ENCODE measurements at places on chromosomes 16 and 17.

DNA sequence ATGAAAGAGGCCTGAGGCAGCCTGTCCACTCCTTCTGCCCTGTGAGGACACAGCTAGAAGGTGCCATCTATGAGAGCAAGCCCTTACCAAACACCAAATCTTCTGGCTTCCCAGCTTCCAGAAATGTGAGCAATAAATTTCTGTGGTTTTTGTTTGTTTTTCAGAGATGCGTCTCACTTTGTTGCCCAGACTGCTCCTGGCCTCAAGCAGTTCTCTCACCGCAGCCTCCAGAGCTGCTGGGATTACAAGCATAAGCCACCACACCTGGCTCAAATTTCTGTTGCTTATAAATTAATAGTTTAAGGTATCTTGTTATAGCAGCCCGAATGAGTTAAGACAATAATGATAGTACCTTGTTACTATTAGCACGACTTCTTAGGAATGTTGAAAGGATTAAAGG lies 12.5 kb upstream of the SLC16A11 start:
- no peak for ATAC-seq

- ATAC-seq: peak; percentile 73
Measured at GRCh38 chr17:1455291-1455796, 688 bp downstream of the CRK start.

DNA sequence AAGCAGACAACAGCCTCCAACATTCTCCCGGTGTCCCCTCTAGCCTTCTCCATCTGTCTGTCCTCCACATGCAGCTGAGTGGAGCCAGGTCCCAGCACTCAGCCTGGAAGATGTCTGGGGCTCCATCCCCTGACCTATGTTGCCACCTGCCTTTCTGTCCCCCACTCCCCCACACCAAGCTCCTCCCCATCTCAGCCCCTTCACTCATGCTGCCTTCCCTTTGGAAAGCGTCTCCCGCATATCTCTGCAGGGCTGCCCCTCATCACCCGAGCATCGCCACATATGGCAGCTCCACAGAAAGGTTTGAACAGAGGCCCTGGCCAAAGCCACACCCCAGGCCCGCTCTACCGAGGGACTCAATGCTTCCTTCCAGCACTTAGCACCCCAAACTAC lies 24.2 kb downstream of the NSMCE1 start:
- no peak for ATAC-seq

GRCh38 chr16:29662000-29662728 lies 883 bp upstream of the SPN start:
- no peak for ATAC-seq

DNA sequence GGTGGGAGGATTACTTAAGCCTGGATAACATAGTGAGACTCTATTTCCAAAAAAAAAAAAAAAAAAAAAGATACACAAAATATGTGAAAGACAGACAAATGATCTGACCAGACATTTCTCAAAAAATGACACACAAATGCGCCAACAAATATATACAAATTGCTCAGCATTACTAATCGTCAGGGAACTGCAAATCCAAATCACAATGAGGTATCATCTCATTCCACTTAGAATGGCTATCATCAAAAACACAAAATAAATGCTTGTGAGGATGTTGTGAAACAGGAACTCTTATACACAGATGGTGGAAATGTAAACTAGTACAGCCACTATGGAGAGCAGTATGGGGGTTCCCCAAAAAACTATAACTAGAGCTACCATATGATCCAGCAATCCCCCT lies 62.4 kb downstream of the STX8 start:
- ATAC-seq: no peak

DNA sequence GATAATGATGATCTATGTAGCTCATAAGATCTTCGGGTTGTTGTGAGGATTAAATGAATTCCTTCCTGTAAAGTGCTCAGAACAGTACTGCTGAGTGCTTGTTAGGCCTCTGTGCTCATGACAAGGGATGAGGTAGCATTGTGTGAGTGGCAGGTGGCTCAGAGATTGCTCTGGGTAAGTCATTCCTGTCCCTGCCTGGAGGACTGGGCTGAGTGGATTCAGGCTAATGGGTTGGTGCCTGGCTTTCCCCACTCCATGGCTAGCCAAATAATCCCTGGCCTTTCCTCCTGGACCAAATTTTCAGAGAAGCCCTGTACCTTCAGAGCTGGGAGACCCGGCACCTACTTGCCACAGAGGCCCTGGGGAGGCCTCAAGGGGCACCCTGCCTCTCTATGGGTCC lies 1.3 kb upstream of the CCDC92B start:
- no peak for ATAC-seq

DNA sequence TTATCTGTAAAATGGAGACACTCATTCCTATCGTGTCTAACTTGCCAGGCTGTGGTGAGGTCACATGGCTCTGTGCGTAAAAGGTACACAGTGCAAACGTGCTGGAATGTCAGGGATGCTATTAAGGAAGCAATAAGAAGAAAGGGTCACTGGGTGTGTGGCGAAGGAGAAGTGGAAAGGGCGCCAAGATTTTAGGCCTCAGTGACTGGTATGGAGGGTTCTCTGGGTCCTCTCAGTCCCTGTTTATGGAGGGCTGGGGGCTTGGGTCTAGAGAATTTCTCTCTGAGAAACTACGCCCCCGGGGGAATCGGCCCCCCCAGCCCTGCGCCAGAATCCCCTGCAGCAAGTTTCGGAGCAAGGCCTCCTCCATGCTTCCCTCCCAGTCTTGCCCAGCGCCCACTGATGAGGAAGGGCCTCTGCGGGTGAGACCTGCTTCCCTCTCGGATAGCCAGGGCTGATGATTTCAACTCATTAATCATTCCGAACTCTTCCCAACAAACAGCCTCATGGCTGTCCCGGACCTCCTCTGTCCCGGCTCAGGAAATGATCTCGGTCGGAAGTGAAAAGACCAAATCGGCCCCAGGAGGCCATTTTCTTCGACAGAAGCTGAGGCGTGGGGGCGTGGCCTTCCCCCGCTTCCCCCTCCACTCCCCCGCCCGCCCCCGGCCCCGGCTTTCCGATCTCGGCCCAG lies 1.2 kb upstream of the HEXIM1 start:
- peak; percentile 15 for ATAC-seq

GRCh38 chr16:2884041-2884451 lies 1.0 kb downstream of the FLYWCH2 start:
- ATAC-seq: no peak

DNA sequence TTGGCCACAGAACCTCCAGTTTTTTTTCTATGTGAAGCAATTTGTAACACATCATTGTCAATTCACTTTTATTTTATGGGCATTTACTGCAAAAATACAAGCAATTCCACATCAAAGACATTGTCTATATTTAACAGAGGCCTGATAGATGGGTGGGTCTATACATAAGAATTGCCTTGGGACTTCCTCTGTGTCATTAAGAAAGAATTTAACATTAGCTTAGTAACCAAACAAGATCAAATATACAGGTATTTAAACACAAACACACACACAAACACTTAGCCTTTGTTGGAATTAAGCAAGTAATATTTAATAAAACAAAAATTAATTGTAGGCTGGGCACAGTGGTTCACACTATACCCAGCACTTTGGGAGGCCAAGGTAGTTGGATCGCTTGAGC lies 4.3 kb upstream of the PITPNC1 start:
- no peak for ATAC-seq

DNA sequence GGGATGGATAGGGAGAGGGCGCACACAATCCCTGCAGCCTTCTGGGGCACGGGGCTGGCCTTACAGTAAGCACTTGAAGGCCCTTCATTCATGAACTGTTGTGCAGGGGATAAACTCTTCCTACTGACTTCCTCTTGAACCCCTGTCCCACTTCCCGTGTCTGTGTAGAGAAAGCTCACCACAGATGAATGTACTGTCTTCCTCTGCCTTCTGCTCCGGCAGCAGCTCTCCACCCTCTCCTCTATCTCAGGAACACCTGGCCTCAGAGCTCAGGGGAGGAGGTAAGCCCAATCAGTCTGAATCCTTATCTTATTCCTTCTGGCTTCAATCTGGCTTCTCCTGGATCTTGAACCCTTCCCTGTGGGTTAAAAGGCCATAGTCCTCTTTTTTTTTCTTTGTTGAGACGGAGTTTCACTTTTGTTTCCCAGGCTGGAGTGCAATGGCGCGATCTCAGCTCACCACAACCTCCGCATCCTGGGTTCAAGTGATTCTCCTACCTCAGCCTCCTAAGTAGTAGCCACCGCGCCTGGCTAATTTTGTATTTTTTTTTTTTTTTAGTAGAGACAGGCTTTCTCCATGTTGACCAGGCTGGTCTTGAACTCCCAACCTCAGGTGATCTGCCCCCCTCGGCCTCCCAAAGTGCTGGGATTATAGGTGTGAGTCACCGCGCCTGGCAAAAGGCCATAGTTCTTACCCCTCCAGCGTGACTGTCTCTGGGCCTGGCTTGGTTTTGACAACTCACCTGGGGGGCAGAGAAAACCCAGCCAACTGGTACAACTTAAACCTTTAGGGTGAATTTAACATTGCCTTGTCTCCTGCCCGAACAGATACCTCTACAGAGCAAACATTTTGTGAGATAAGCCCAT lies 7.2 kb upstream of the SLC52A1 start:
- ATAC-seq: no peak

DNA sequence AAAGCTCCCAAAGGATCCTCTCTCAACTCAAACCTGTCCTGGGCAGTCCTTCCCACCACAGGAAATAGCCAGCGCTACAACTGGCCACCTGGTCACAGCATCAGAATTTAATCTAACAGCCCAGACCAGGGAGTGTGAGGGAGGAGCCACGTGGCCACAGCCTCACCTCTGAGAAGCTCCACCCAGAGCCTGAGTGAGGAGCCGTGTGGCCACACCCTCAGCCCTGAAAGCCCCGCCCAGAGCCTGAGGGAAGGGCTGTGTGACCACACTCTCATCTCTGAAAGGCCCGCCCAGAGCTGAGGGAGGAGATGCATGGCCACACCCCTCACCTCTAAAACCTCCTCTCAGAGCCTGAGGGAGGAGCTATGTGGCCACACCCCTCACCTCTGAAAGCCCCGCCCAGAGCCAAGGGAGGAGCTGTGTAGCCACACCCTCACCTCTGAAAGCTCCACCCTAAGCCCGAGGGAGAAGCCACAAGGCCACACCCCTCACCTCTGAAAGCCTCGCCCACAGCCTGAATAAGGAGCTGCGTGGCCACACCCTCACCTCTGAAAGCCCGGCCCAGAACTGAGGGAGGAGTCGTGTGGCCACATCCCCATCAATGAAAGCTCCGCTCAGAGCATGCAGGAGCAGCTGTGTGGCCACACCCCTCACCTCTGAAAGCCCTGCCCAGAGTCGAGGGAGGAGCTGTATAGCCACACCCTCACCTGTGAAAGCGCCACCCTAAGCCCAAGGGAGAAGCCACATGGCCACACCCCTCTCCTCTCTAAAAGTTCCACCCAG lies 28.6 kb downstream of the SLC38A8 start:
- peak; percentile 87 for ATAC-seq

- no peak for ATAC-seq
Measured at GRCh38 chr16:88599825-88600538, 29.8 kb downstream of the ZC3H18 start.

DNA sequence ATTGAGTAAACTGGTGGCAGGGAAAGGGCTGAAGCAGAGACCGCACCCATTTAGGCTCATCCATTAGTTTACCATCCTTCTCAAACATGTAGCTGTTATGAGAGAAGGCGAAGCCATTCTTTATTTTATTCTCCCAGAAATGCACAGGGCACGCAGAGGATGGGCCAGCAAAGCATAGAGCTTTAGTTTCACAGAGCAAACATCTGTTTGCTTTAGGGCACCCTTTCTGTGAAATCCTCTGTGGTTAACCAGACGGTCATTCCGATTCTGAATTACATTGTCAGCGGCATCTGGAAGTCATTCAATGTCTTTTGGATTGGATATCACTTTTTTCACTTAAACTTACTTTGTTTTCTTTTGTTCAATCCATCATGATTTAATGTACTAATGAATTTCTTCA lies 96.0 kb downstream of the TOX3 start:
- no peak for ATAC-seq

DNA sequence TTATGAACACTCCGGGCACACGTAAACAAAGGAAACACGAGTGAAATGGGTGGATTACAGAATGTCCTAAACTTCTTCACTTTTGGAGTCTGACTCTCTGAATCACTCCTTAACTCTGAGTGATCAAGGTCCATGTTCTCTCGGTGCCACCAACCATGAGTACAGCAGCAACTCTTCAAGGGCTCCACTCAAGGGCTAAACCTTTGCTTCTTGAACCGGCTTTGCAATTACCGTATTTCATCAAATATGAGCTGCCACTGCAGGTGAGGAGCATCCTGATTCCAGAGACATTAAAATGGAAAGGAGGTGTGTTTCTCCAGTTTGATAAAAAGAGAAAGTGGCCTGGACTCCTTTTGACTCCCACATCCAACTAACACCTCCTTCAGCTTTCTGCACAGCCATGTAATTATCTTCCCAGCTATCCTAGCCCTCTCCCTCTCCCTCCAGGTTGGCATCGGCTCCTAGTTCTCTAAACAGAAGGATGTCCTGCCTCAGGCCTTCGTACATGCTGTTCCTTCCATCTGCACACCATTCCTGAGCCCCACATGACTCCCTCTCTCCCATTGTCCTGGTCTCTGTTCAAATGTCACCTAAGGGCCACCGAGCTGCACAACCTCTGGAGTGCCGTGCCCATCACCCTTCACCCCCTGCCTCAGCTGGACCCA lies 61.4 kb downstream of the ZDHHC7 start:
- no peak for ATAC-seq

- no peak for ATAC-seq
Measured at GRCh38 chr16:87123356-87124001, 193.7 kb downstream of the C16orf95 start.

DNA sequence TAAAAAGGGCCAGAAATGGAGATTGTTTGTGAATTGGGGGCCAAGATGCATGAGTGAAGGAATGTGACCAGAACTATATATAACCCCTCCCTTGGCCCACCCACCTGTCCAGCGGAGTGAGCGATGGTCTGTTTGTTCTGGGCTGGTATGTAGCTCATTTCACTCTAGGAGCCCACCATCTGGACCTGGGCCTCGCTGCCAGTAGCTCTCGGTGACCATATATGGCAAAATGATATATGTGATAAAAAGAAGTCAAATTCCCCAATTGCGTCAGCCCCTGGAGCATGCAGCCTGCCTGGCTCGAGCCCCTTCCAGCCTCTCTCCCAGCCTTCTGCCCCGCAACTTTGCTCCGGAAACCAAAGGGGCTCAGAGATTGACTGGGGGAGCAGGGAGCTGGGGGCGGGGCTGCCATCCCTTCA lies 47.3 kb downstream of the CCDC42 start:
- ATAC-seq: peak; percentile 77

- ATAC-seq: no peak
Measured at GRCh38 chr17:79938336-79939093, 97.2 kb downstream of the TBC1D16 start.

GRCh38 chr17:49299996-49300395 lies 62.1 kb downstream of the ZNF652 start:
- ATAC-seq: no peak

- ATAC-seq: no peak
Measured at GRCh38 chr17:74447628-74448159, 15.8 kb downstream of the GPRC5C start.

DNA sequence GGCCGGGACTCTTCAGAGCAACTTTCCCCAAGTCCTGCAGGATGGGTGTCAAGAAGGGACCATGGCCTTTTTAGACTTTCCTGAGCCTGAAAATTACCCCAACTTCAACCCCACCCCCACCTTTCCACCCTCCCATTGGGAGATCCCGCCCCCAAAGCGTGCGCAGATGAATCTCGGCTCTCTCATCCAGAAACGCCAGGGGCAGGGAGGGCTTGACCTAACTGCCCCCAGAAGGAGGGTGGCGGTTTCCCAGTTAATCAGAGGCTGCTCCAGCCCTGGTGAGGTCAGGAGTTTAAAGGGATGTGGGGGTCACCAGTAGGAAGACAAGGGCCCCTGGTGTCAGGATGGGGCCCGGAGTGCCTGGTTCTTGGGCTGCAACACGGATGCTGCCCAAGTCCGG lies 480 bp downstream of the KIF19 start:
- no peak for ATAC-seq

Measured in SK-N-SH treated with all-trans-retinoic acid at 6 μM for 48 hours (cell line).